ENCODE measurements at places on chromosomes 12 and 14.

GRCh38 chr14:75877884-75878283 is 103.9 kb downstream of the TGFB3 start:
- no peak for DNase-seq

DNA sequence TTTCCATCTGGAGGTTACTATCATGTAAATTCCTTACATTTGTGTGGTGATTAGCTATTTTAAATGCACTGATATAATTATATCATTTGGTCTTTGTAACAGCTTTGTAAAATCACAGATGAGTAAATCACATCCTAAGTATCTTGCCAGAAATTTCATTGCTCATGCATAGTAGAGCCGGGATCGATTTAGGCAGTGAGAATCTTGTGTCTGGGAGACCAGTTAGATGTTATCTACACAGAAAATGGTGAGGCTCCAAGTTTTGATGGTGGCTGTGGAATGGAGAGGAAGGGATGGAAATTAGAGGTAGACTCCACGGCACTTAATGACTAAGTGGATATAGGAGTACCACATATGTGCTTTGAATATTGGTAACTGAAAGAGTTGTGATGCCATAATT is 156.3 kb downstream of the MSRB3 start:
- DNase-seq = no peak

DNA sequence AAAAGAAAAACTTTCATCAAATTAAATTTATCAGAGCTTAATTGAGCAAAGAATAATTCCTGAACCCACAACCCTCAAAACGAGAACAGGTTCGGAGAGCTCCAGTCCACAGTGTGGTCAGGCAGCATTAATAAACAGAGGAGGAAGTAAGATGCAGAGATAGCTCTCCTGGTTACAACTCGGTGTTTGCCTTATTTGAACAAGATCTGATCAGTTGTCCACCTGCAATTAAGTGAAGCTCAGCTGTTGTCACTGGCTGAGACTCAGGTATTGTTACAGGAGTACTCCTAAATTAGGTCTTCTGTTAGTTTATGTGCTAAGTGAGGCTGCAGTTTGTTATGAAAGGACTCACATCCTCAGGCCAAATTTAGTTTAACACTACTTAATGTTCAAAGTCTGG is 451.4 kb upstream of the PDE3A start:
- DNase-seq = no peak

- no peak for DNase-seq
Observed at GRCh38 chr12:109510196-109510595, 32.8 kb downstream of the UBE3B start.

- no peak for DNase-seq
Observed at GRCh38 chr12:68122236-68122920, 37.2 kb downstream of the IFNG start.

DNA sequence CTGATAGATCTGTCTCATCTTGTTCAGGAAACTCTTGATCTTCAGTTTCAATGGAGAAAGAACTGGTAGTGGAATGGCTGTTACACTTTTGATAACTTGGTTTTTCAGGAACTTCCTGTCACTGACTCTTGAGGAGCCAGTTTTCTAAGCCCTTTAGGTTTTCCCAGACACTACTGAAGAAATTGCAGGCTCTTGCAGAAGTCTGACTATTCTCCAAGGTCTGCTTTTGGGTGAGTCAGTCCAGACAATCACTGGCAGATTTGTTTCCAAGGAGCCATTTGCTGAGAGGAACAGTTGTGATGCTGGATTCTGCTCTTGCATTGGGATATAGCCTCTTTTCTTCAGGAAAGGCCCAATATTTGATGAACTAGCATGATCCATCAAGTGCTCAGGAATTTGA is 468.0 kb downstream of the FUT8 start:
- DNase-seq = no peak

GRCh38 chr14:75753696-75754095 is 92.7 kb downstream of the TTLL5 start:
- no peak for DNase-seq

DNA sequence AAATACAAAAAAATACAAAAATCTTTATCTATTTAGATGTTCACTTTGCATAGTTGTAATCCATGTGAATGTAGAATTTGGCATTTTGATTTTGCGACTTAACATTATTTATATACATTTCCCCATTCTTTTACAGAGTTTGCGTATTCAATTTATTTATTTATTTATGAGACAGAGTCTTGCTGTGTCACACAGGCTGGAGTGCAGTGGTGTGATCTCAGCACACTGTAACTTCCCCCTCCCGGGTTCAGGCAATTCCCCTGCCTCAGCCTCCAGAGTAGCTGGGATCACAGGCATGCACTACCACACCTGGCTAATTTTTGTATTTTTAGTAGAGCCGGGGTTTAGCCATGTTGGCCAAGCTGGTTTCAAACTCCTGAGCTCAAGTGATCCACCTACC is 25.3 kb upstream of the STRN3 start:
- no peak for DNase-seq

DNA sequence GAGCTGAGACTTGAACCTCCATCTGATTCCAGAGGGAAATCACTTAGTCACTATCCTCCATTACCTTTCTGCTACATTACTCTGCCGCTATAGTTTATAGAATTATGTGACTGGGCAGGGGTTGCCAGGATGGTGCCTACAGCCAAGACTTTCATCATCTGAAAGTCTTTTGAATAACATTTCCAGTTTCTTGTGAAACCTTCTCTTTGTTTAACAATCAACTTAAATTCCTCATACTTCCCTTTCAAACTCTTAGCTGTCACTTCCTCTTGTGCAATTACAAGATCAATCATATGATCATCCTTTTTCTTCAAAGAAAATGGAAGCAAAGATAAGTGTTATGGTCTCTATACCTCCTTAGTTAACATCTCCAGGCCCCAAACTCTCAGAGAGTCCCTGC is 25.4 kb upstream of the PELI2 start:
- DNase-seq = no peak

- DNase-seq = no peak
Observed at GRCh38 chr12:52019113-52019770, 12.5 kb downstream of the TAMALIN start.

GRCh38 chr12:81558031-81558430 is 201.1 kb downstream of the PPFIA2 start:
- DNase-seq = no peak

- DNase-seq = no peak
Observed at GRCh38 chr12:48999371-49000131, at the start of gene DDN. Gene DDN (minus strand): TSS chr12:48999375. CDS start chr12:48999287, 88 bp downstream.

GRCh38 chr14:95319312-95320077 is at the start of gene CLMN:
Gene CLMN (minus strand): TSS chr14:95319908. CDS start chr14:95319792, 116 bp downstream.
- DNase-seq = no peak

DNA sequence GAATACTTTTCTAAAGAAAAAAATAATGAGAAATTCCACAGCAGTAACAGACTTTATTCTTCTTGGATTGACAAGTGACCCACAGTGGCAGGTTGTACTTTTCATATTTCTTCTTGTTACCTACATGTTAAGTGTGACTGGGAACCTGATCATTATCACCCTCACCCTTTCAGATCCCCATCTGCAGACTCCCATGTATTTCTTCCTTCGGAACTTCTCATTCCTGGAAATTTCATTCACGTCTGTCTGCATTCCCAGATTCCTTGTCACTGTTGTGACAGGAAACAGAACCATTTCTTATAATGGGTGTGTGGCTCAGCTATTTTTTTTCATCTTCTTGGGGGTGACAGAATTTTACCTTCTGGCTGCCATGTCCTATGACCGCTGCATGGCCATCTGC is 2.3 kb downstream of the OR6C75 start:
- DNase-seq = no peak

DNA sequence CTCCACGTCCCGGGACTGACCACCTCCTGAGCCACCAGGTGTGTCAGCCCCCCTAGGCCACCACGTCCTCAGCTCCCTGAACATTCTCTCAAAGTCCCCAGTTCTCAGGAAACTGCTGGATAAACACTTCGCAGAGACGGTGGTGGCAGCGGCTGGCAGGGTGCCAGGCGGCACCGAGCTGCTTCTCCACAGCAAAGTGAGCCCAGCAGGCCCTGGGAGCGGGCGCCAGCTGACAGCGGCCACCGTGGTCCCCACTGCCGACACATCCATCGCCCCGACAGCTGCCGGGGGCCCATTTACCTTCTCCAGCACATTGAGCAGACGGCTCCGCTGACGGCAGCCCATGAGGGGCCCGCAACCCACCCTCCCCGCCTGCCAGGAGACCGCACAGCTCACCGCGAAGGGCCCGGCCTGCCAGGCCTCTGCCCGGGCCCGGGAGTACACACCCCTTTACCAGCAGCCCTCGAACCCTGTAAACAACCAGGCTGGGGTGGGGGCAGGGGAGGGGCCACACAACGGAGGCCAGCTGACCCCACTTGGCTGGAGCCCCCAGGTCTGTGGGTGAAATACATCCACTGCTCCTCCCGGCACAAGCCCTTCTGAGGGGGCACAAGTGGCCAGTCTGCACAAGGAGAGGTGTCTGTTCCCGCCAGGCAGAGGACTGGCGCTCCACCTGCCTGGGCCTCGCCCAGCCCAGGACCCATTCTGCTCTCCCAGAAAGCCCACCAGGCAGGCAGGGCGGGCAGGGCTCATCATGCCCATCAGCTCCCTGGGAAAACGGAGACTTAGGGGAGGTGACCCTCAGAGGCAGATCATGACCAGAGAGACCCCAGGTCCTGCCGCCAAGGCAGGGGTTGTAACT is 10.5 kb downstream of the AKT1 start:
- DNase-seq = no peak

DNA sequence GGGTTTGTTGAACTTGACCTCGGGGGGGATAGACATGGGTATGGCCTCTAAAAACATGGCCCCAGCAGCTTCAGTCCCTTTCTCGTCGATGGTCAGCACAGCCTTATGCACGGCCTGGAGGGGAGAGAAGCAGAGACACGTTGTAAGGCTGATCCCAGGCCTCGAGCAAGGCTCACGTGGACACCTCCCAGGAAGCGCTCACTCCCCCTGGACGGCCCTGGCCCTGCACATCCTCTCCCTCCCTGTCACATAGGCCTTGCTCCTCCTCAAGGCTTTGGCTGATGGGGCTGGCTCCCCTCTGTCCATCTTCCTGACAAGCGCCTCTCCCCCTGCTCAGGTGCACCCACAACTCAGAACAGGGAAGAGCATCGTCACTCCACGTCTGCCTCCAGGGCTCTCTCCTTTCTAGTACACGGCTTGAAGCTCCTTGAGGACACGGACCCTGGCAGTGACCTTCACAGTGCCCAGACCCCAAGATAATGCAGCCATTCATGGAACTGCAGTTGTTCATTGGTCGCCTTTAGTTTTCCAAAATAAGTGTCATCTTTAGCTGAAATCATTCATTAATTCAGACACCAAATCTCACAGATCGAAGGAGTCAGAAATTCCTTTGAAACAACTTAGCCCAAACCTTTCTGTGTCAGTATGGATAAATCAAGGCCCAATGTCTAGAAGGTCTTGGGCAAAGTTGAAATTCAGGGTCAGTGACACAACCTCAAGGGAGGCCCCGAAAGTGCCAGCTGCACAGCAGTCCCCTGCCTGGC is 9.7 kb downstream of the SERPINA1 start:
- no peak for DNase-seq

DNA sequence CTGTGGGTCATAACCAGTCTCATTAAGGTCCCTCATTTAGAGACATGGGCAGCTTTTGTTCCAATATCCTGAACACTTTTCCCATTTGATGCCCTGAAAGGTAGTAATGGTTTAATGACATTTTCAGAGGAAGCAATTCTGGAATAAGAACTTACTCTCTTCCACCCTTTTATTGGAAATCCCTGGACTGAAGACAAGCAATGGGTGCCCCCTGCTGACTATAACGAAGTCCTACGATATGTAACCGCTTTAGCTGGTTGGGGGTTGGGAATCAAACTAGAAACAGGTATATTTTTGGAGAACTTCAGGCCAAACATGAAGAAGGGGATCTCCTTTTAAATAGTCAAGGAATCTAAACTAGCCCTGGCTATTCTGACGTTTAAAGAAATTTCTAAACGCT is 20.5 kb downstream of the SARNP start:
- no peak for DNase-seq

GRCh38 chr12:46661110-46661845 is 164.5 kb downstream of the SLC38A4 start:
- DNase-seq = no peak

DNA sequence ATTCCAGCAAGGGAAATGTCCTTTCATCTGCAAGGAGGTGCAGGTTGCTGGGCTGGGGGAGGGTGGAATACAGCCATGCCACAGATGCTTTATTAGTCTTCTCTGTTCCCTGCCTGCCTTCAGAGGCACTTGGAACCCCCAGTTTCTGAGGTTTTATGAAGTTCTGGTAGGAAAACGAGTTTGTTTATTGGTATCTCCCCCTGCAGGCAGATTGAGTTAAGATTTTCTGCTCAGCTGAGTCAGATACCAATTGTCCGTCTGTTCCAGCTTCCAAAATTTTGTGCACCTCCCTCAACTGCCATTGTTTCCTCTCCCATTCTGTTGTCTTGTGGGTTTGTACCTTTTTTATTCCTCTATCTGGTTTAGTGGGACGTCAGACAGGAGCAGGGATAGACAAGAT is 155.6 kb downstream of the ETV6 start:
- no peak for DNase-seq

DNA sequence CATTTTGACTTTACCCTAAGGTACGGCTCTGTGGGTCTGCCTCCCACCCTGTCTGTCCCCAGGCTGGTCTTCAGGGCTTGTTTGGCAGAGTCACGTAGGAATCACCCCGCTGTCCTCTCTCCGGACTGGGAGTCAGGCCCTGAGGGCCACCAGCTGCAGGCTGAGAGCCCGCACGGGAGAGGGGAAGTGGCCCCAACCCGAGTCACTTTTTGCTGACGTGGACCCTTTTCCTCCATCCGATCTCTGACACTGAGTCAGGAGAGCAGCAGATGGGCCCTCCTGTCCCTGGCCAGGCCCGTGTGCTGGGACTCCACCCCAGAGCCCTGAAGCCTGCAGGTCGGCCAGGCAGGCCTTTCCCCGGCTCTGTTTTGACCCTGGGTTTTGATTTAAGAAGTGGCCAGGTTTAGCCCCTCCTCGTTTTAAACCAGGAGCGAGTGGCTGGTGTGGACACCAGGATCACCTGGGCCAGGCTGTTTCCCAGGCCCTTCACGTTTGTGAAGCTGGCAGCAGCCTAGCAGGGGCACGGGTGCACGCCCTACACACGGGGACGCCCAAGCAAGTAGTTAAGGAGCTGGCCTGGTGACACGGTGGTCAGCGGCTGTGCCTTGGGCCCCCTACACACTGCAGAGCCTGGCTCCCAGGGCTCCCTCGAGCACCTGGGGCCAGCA is 12.5 kb upstream of the TEX22 start:
- DNase-seq = no peak

DNA sequence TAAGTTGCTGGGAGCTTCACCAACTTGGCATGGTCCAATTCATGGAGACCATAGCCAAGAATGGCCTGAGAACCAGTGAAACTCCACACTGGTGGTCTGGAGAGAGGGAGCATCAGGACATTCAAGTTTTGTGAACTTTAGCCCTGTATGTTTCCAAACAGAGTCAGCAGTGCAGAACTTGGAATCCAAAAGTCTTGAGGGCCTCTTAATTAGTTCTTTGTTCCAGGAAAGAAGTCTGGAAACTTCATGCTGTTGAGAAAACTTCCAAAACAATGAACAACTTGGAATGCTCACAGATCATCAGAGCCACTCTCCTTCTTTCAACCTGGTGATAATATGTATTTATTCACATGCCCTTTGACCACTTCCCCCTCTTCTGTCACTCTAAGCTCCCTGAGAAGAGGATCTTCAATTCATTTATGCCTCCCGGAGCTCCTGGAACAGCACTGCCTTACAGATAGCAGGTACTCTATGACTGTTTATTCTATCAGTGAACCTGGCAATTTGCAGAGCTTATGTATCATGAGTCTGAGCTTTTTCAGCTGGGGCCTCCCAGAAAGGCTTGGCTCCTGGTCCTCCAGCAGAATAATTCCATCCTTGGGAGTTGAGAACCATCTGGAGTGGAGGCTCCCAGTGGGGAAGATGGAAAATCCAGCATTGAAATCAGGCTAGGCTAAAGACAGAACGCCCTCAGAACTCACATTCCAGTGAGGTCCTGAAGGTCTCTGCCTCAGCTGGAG is 191.4 kb downstream of the KTN1 start:
- no peak for DNase-seq

Data from activated T-cell treated with anti-CD3 and anti-CD28 coated beads for 1 hour (primary cell).